ENCODE measurements at places on chromosomes 7 and 10.

DNA sequence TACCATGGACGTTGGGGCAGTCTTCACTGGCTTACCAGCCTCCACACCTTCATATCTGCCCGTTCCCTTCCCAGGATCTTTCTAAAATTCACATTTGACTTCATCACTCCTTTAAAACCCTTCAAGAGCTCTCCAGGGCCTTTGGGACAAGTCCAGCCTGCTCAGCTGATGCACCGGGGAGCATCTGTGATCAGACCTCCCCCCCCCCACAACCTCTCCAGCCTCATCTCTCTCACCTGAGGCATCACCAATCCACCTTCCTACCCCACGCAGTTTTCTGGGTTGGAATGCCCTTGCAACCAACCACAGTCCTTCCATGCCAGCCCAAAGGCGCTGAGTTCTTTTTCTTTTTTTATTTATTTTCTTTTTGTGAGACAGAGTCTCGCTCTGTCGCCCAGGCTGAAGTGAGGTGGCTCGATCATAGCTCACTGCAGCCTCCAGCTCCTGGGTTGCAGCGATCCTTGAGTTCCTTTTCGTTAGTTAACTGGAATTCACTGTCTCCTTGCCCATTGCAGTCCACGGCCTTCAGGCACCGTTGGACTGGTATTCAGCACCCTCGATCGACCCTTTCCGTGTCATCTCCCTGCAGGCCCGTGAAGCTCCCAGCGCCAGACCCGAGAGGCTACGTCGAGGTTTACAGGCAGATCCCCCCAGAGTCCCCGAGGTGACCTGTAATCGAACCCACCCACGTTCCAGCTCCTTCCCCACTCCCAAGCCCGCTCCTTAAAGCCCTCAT is 654 bp downstream of the ALKBH4 start:
- peak; percentile 18 for DNase-seq

DNA sequence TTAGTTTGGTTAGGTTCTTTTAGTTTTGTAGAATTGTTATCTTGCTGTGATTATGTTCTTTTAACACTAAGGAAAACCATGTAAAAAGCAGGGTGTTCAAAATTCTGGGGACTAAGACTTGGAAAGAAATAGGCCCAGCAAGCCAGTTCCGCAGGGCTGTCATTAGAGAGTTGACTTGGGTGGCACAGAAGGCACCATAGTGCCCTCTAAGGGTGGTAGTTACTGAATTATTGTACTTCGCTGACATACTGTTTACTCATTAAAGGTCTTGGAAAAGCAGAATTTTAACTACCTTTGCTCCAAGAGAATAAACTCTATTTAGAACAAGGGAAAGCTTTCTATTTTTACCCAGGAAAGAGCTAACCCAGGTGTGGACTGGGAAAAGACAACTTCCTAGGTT is 86.5 kb downstream of the OTUD1 start:
- DNase-seq, result peak; percentile 8

DNA sequence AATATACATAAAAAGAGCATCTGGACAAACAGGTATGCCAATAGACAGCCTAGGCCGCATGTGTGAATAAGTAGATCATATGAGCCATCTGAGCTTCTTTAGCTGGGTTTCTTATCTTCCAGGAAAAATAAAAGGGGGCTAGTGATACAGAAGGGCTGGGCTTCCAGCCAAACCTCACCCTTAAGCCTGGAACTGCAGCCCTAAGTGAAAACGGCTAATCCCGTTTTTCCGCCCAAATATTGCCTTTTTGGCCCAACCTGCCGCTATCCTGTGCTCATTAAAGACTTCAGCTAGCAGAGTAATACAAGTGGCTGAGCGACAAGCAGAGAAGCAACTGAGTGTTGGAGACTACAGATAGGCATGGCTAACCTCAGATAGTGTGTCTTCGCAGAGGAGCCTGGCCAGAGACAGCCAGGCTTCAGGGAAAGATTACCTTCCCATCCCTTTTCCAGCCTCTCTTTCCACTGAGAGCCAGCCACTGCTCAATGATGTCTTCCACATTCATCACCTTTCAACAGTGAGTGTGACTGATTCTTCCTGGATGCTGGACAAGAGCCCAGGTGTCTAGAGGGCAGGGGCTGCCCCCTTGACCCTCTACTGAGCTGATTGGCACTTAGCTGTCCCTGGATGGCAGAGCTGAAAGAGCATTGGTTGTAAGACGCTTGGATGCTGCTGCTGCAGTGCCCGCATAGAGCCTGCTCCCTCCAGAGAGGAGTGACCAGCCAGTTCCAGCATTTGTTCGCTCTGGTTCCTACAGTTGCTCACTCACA is 108.9 kb downstream of the ITGB8 start:
- DNase-seq, result peak; percentile 26

DNA sequence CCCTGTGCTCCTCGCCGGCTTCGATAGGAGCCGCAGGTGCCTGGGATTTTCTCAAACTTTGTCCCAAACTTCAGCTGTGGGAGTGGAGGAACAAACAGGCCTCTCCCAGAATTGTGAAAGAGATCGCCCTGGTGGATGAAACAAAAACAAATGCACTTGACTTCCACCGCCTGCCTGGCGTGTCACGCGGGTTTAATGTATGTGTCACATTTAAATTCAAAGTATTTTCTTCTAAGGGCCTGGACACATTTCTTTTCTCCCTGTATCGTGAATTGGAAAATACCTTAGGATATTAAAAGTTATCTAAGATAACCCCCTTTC is 694 bp upstream of the WASL start:
- peak; percentile 79 for DNase-seq

- no peak for DNase-seq
Measured at GRCh38 chr7:152711444-152711944, 35.6 kb upstream of the XRCC2 start.

DNA sequence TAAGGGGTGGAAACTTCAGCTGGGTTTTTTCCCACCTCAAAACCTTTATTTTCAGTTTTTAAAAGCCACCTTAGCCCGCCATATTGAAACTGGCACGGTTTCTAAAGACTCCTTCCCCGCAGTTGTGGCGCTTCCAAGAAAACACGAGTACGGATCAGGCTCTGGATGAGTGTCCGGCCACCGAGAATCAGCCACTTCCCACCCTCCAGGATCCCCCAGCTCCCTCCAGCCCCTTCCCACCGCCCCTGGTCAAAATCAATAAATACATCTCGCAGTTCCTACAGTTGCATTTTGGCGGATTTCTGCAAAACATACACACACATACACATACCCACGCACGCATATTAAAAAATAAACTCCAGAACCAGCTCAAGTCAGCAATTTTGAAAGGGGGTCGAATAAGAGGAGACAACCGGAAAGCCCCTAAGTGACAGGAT is 1.1 kb downstream of the SFMBT2 start:
- DNase-seq, result no peak

DNA sequence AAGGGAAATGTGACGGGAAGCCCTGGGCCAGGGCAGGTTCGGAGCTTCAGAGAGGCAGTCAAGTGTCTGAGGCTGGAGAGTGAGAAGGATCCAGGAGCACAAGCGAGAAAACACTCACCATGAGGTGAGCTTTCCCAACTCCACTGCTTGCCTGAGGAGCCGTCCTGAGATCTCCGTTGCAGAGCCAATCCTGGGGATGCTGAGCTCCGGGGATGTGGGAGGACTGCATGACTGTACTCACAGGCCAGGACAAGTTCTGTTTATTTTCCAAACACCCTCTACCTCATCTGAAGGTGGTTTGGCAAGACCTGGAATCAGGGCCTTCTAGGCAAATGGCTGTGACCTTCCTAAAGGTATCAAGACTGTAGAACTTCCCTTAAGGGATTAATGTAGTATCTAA is 38.7 kb downstream of the GLI3 start:
- no peak for DNase-seq

GRCh38 chr7:135210888-135211178 is 493 bp downstream of the WDR91 start:
- peak; percentile 33 for DNase-seq

GRCh38 chr7:1377111-1377909 is 82.0 kb downstream of the MICALL2 start:
- no peak for DNase-seq

DNA sequence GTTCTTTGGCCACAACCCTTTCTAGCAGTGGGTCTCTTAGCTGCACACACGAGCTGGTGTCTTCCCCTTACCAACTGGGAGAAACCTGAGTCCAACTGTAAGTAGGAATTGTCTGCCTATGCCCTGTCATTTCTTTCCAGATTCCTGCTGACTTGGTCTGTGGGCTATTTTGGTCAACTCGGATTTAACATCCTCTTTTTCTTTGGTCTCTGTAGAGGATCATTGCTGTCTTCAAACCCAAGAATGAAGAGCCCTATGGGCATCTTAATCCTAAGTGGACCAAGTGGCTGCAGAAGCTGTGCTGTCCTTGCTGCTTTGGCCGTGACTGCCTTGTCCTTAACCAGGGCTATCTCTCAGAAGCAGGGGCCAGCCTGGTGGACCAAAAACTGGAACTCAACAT is 10.3 kb downstream of the PI4K2A start:
- no peak for DNase-seq

GRCh38 chr7:134505856-134506255 is 21.5 kb upstream of the AKR1B10 start:
- DNase-seq, result no peak

DNA sequence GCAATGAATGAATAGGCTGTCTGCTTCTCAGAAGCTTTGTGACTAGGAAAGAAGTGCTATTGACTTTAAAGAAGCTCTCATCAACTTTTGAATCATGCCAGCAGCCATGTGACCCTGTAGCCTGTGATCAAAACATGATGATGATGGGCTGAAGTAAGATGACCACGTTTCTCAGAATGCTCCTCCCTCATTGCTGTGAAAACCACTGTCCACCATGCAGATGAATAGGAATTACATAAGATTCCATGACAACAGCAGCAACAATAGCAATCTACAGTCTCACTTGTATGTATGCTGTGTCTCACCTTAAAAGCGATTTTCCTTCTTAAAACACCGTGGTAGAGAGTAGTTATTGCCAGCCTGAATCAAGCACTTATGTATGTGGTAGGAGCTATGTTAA is 228.4 kb downstream of the TRIL start:
- DNase-seq, result no peak

- no peak for DNase-seq
Measured at GRCh38 chr7:4964506-4964905, 5.5 kb upstream of the MMD2 start.

DNA sequence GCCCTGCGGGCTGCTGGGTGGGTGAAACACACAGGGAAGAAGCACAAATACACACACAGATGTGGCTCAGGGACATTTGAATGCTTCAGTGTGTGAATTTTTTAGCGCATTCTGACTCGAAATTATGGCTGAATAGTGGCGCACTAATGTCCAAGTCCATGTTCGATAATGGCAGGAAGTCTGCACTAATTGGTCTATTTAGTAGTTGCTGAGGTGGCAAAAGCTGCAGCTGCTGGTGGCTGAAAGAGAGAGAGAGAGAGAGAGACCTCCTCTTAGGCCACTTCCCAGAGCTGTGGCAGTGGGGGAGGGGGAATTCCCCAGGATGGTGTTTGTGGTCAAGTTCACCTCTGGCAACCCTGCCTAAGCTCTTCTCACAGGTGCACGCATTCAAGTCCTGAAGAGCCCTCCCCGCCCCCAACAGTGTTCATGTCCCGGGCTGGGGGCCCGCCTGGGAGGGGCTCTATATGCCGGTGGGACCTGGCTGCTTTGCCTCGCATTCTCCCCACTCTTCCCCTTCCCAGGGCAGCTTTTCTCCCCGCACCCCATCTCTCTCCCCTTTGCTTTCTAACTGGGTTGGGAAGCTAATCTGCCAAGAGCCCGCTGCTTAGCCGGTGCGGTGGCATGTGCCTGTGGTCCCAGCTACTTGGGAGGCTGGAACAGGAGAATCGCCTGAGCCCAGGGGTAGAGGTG is 6.0 kb upstream of the MNX1 start:
- no peak for DNase-seq

DNA sequence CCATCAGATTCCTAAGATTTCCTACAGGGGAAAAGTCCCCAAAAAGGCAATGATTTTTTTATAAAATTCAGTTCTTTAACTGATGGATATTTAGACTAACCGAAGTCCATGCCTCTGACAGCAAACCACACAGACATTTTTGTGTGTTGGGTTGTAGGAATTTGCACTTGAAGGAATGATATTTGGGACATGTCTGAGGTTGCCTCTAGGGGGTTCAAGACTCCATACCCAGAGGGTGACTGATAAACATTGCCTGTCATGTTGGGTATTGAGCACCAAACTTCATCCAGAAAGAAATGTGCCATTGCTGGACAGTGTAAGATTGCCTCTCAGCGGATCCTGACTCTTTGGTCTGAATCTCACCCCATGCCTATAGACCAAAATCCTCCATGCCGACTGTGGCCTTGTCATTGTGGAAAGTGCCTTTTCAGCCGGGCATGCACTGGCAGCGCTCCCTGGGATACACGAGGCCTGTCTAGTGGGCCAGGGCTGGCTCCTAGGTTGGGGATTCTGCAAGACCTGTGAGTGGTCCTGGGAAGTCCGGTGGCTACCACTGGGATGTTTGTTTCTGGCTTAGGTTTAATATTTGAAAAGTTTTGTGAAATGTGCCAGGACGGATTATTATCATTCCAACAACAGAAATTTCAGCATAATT is 252.9 kb downstream of the WDR37 start:
- DNase-seq, result no peak

GRCh38 chr10:94299417-94299816 is 63.3 kb downstream of the NOC3L start:
- DNase-seq, result peak; percentile 98

GRCh38 chr7:77426052-77426404 is 9.9 kb upstream of the GSAP start:
- peak; percentile 38 for DNase-seq

GRCh38 chr10:6916601-6917000 is 336.5 kb upstream of the PRKCQ start:
- DNase-seq, result peak; percentile 81

DNA sequence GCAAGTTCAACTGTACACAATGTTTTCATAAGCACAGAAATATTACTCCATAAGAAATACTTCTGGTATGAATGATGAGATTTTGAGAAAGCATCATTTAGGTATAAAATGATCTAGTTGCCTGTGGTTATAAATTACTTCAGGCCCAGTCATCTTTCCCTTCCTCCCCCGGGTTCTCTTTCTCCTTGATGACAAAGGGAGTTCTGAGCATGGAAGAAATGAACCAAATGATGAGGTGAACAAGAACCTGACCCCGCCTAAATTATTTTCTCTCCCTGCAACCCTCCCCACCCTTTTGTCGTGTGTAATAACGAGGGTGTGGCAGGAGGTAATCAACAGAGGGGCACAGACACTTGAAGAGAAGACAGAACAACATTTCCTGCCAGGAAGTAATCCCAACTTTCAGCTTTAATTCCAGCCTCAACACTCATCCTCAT is 319.6 kb upstream of the SP8 start:
- DNase-seq, result no peak

- DNase-seq, result peak; percentile 13
Measured at GRCh38 chr10:13206546-13207443, 27.4 kb downstream of the UCMA start.

DNA sequence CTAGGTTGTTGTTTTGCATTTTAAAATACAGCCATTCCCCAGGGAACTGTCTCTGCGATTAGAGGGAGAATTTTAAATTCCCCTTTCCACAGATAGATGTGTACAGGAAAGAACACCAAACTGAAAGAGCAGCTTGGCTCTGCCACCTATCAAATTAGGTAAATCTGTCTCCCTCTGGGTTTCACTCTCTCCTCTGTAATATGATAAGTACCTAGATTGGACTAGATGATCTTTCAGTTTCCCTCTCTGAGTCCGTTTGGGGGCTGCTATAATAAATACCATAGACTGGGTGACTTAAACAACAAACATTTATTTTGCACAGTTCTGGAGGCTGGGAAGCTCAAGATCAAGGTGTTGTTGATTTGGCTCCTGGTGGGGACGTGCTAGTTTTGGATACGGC is 186.0 kb downstream of the KIF20B start:
- DNase-seq, result no peak

- peak; percentile 13 for DNase-seq
Measured at GRCh38 chr10:63003816-63004453, 129.2 kb upstream of the NRBF2 start.

GRCh38 chr10:96410296-96410695 is 51.5 kb upstream of the OPALIN start:
- DNase-seq, result no peak
